GM23248 (cell line): ENCODE measurements at places on chromosomes 1 and 21. TPM values are rescaled to one million over a fixed set of nuclear protein-coding genes. Genes with fewer than 3 reads are reported as not detected.

The RGS16 gene
- 0.33 and 0.41 TPM in 2 replicates for polyA plus RNA-seq

The APOBEC4 gene
- not detected in 2 replicates for polyA plus RNA-seq

The ANKRD65 gene
- polyA plus RNA-seq = 0.44 and 0.70 TPM in 2 replicates

The PCAT6 gene
- 9.4 and 13.9 TPM in 2 replicates for polyA plus RNA-seq

The NUP210L gene
- not detected in 2 replicates for polyA plus RNA-seq

The HUNK gene
- 0.30 and 0.32 TPM in 2 replicates for polyA plus RNA-seq

The TSTD1 gene
- polyA plus RNA-seq = not detected in 2 replicates
